ENCODE measurements at places on chromosomes 1 and 21.

DNA sequence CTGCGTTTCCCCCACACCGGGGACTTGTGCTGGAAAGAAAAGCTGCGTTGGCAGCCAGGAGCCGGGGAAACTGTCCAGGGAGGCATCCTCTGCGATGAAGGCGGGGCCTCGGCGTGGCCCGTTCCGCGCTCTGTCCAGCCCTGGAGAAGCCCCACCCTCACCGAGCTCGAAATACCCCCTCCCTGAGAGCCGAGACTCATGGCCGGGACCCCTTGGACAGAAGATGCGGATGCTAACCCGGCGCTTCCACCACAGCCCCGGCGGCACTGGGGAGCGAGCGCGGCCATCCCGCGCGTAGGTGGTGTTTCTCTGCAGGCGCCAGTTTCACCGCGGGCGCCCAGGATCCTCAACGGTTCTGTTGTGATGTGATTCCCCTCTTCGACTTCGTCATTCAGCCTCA is 31.6 kb downstream of the PDE9A start:
- DNase-seq = no peak

GRCh38 chr1:11967028-11967547 is 13.2 kb upstream of the MFN2 start:
- DNase-seq = no peak

DNA sequence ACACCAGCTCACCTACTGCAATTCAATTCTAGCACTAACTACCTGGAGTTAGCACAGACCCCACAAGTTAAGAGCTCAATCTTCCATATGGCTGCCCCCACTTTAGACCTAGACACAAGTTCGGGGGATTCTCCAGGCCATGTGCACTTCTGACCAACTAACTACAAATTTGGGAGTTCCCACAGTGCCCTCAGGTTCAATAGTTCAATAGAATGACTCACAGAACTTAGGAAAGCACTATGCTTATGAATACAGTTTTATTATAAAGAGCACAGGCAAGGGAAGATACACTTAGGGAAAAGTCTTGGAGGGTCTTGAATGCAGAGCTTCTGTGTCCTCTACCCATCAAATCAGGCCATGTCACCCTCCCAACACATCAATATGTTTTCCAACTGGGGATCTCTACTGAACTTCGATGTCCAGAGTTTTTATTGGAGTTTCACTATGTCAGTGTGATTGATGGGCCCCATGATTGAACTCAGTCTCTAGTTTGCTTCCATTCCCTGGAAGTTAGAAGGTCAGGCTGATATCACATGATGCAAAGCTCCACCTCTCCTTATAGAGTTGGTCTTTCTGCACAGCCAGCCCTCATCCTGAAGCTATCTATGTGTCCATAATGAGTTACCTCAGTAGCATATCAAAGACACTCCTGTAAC is 46.1 kb downstream of the RAVER2 start:
- DNase-seq = no peak

DNA sequence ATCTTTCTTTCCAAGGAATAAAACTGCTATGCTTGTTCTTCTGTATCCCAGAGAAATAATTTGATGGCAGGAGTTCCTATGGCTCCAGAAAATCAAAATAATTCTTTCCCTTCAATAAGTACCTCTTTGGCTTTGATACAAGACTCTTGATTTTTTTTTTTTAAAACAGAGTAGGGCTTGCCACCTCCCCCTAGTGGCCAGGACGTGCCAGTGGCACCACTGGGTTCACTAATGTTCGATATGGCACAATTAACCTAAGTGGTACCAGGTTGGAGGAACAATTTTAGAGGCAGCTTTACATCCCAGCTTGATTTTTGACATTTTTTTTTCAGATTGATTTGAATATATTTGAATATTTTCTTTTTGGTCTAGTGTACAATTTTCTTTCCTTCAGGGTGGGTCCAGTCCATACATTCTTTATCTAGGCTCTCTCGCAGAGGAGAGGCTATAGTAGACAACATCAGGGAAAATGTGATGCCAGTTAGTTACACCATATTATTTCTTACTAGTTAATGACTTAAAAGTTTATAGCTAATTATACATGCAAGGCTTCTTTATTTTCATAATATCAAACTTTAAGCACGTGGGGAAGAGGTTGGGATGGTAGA is 330.9 kb downstream of the S1PR1 start:
- DNase-seq = no peak

DNA sequence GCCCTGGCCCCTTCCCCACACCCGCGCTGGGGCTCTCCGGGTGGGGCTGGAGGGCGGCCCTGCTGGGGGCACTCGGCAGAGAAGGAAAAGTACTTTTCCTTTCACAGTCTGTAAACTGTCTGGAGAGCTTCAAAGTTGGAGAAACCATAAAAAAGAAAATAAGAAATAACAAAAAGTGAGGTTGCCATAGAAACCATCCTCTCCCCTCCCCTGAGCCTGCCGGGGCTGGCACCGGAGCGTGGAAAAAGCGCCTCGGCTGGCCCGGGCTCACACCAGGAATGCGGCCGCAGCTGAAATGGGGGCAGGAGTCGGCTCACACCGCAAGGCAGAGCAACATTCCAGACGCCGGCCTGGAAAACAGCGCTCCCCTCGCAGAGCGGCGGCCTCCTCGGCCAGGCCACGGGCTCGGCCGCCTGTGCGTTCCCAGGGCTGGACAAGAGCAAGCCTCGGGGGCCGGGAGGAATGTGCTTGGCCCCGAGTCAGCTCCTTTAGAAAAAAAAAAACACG is 69.2 kb downstream of the MORN1 start:
- peak; percentile 76 for DNase-seq

DNA sequence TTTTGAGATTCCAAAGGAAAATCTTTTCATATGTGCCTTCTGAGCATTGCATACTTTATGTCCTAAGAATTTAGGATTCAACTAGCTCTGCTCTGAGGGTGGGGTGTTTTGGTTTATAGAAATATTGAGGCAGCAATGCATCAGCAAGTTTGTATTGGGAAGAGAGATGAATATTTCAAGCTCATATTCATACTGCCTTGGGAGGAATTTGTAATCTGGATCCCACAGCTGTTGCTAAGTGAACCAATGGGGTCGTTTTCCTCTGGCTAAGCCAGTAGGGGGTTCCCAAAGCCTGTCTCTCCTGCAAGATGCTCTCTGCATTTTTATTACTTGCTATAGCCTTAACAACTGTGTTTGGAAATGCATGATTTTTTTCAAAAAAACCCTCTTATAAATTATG is 130.6 kb downstream of the SNX7 start:
- DNase-seq = peak; percentile 47

DNA sequence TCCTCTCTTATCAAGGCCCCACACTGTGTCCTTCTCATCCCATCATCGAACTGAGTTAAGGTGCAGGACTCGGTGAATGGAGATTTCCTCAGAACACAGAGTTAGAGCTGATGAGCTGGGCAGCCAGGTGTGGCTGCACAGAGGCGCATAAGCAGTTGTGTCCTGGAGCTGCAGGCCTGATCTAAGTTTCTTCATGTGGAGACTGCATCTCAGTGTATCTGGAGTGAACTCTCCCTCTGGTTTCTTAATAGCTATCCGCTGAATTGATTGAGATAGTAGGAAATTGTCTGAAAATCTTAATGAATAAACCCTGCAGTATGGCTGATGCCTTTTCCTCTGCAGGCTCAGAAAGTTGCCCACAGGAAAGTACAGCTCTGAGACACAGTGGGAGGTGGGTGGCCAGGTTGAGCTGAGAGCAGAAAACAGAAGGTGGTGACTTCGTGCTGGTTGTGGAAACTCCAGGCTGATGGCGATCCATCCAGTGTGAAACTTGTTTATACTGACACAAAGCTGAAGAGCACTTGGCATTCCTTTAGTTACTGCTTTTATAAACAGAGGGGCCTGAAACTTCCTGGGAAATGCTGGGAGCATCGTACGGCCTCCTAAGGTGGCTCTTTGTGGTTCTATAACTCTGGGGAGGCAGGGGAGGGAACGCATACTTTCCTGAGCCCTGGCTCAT is 67.4 kb upstream of the F3 start:
- no peak for DNase-seq

- no peak for DNase-seq
These were observed 63.1 kb downstream of the TMPRSS15 start for GRCh38 chr21:18340387-18340942.

Measured in BJ (cell line).